Activated T-helper 1 cell treated with anti-CD3 and anti-CD28 coated beads, Interleukin-2, amount 50 U/mL, for 16 hours (primary cell): ENCODE measurements at places on chromosomes 1 and 21.
A peak's percentile ranks its signal among the peaks of the same experiment; 100 is the strongest.

- no peak for DNase-seq
These were observed 51.0 kb upstream of the APOBEC4 start for GRCh38 chr1:183704131-183704530.

DNA sequence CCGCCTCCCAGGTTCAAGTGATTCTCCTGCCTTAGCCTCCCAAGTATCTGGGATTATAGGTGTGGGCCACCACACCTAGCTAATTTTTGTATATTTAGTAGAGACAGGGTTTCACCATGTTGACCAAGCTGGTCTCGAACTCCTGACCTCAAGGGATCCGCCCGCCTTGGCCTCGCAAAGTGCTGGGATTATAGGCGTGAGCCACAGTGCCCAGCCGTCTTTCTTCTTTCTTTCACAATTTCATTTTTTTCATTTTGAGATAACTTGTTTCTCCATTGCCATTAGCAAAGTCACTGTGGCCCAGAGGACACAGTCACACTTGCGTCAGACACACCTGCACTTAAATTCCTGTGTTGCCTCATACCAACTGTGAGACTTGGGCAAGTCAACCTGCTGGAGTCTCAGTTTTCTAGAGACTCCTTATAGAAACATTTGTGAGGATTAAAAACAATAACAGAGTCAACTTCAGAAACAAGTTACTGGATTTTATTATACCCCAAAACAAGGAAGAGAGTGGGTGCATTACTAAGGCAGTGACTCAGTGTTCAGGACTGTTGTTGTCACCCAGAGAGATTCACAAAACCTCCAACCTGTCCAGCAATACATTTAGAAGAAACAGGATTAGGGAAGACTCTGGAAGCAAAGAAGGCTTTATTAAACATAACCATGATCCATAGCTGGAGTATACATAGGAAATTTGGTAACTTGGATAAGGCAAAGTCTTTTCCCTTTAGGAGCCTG is 2.6 kb downstream of the TEDDM1 start:
- no peak for DNase-seq

GRCh38 chr1:234963180-234963903 is 165.3 kb downstream of the TOMM20 start:
- peak; percentile 57 for DNase-seq

- DNase-seq = no peak
These were observed 9.2 kb upstream of the ZNF644 start for GRCh38 chr1:91031081-91031480.

- no peak for DNase-seq
These were observed 67.3 kb downstream of the URB2 start for GRCh38 chr1:229693129-229693900.

GRCh38 chr1:19130468-19130867 is 79.6 kb downstream of the UBR4 start:
- no peak for DNase-seq

DNA sequence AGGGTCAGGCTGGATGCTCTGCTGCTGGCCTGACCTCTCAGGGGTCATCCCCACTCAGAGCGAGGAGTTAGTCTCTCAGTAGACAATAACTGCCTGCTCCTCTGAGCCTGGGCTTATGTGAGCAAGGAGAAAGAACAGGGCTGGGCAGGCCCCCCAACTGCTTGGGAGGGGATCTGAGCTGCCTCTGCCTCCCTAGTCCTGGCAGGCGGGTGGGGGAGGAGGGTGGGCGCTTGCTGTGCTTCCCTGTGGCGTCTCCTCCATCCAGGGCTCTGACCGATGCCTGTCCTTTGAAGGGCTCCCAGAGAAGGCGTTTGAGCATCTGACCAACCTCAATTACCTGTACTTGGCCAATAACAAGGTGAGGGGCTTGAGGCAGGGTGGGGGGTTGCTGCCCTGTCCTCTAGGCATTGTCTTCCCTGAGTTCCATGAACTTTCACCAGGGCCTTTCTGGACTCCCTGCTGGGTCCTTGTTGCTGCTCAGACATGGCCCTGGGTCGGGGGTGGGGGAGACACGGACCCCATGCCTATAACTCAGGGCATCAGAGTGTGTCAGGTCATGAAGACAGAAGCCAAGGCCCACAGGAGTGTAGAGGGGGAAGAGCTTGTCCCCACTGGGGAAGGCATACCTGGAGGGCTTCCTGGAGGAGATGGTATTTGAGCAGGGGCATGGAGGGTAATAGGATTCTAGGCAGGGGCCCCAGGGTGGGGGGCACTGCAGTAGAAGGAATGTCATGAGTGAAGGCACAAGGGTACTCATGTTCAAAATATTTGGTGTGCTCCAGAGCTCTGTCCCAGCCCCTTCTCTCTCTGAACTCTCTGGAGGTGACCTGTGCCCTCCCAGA is 12.5 kb downstream of the PODN start:
- DNase-seq = no peak
